PC-9 (cell line): ENCODE measurements at places on chromosomes 7 and 10. TPM values are rescaled to one million over a fixed set of nuclear protein-coding genes. Genes with fewer than 3 reads are reported as not detected.

GRCh38 chr10:54441275-54441674, 359.8 kb downstream of the PCDH15 start:
- DNase-seq = no peak

DNA sequence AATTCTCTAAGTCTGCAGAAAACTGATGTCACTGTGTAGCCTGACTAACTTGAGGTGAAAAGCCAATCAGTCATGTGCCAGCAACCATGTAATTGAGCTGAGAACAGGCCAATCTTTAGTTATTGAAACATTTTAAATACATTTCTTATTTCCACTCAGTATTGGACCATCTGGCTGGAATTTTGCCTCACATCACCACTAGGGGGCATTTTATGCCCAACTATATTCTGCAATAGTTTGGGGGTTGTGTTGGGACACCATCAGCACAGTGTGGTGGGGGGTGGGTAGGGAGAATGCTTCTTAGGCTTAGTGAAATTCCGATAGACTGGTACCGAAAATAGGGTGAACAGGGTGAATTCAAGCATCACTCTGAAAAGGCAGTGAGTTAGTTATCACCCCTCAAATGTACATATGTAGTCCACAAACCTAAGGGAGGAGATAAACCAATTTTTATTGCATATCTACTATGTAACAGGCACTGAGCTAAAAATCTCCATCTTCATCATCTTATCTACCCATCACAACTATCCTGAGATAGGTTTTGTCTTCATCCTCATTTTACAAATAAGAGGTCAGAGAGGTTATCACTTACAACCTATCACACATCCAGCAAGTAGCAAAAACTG, 17.8 kb downstream of the NPSR1 start:
- peak; percentile 15 for DNase-seq

DNA sequence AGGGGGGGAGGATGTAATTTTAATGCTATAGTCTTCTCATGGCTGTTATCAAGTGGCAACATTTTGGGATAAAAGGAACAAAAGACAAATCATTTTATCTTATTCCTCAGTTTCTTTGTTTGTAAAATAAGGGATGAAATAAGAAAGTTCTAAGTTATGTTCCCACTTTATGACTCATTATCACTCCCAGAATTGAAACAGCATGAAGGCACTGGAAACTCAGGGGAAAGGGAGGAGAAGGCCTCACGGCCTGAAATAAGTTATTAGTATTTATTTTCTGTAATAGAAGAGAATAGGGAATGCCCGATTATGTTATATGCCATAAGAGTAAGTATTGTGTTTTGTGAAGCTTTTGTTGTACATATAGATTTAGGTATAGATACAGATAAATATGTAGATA, 85.0 kb upstream of the NAMPT start:
- DNase-seq = no peak

ITPRID1 gene
- not detected in 2 replicates for total RNA-seq

JCAD gene
- 30.5 and 36.7 TPM in 2 replicates for total RNA-seq
